ENCODE measurements at places on chromosomes 4 and X. TPM values are rescaled to one million over a fixed set of nuclear protein-coding genes. Genes with fewer than 3 reads are reported as not detected.

The RAB41 gene
- total RNA-seq, result not detected

The ANAPC4 gene
- 10.9 TPM for total RNA-seq

The GAGE13 gene
- total RNA-seq, result not detected

The ARMCX2 gene
- total RNA-seq, result 17.9 TPM

DNA sequence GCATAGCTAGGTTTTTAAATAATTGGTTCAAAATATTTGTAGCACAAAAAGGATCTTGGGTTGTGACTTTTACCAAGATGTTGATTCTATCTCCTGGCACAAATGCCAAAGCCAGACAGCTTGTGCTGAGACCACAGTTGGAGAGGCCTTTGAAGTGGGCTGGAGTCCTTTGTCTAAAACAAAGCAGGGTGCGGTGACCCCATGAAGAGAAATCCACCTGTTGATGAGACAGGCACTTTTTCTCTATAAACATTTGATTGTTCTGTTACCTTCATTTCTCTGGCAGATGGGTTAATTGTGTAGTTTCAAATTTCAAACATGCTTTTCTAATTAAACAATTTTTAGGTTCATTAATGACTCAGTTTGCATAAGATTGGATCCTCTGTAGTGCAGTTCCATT is 56.7 kb downstream of the STOX2 start:
- H3K36me3 ChIP-seq, result no peaks in the 10 kb centered on the region
- H3K27me3 ChIP-seq, result no peaks in the 10 kb centered on the region
- H3K4me1 ChIP-seq, result peaks cover 11% of the 10 kb centered on the region

GRCh38 chr4:1092983-1093361 is 20.4 kb downstream of the RNF212 start:
- no peak for DNase-seq
- no peak overlapping the region for H3K4me3 ChIP-seq

- no peaks in the 10 kb centered on the region for H3K4me1 ChIP-seq
- no peak overlapping the region for H3K4me3 ChIP-seq
- H3K27ac ChIP-seq, result no peak overlapping the region
- no peaks in the 10 kb centered on the region for H3K36me3 ChIP-seq
- no peak for DNase-seq
Measured at GRCh38 chr4:1285790-1286553, 3.7 kb upstream of the MAEA start.

- no peak overlapping the region for H3K27ac ChIP-seq
- no peaks in the 10 kb centered on the region for H3K4me1 ChIP-seq
- no peak overlapping the region for H3K4me3 ChIP-seq
Measured at GRCh38 chr4:152965611-152966010, 29.5 kb downstream of the FHDC1 start.

DNA sequence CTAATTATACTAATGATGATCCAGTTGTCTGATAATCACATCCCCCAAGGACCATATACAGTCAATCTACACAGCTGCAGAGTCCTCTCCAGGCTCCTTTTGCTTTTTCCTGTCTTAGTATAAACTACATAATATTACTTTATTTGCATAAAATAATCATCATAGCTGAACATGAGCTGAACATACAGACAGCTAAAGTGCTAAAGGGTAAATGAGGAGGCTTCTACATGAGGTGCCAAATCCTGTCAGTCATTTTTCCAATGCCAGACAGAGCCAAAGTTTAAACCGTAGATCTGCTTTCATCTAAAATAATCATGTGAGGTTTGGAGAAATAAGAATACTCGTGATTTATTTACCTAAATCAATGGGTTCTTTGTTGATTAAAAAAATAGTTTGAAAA is 1530.1 kb upstream of the PABPC4L start:
- no peak for DNase-seq
- no peaks in the 10 kb centered on the region for H3K27me3 ChIP-seq
- H3K27ac ChIP-seq, result no peak overlapping the region
- no peaks in the 10 kb centered on the region for H3K36me3 ChIP-seq
- no peak overlapping the region for H3K4me3 ChIP-seq

DNA sequence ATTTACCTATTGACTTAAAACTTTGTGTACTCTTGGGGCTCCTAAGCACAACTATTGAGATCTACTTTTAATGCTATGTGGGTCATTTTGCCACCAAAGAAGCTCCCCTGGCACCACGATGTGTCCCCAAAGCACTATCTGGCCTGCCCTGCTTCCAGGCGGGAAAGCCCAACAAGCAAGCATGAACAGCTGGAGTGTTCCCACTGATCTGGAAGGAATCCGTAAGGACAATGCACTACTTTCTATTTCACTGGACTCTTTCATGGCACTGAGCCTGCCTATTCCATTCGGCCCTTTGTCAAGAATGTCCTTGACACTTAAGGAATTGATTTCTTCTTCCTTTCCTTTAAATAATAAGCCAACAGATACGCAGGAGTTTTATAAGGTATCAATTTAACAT is 38.8 kb downstream of the GRIA3 start:
- H3K36me3 ChIP-seq, result no peaks in the 10 kb centered on the region
- H3K27ac ChIP-seq, result no peak overlapping the region
- H3K4me1 ChIP-seq, result peaks cover 9% of the 10 kb centered on the region
- no peak overlapping the region for H3K4me3 ChIP-seq
- peak; percentile 63 for DNase-seq

GRCh38 chrX:1491851-1492349 is 39.2 kb upstream of the ASMTL start:
- no peak overlapping the region for H3K27ac ChIP-seq
- H3K27me3 ChIP-seq, result no peaks in the 10 kb centered on the region
- no peak overlapping the region for H3K4me3 ChIP-seq
- no peak for DNase-seq
- no peaks in the 10 kb centered on the region for H3K4me1 ChIP-seq

GRCh38 chrX:2656257-2656836 is 34.7 kb upstream of the CD99 start:
- no peak overlapping the region for H3K4me3 ChIP-seq
- no peaks in the 10 kb centered on the region for H3K27me3 ChIP-seq
- H3K36me3 ChIP-seq, result no peaks in the 10 kb centered on the region
- H3K4me1 ChIP-seq, result no peaks in the 10 kb centered on the region
- H3K27ac ChIP-seq, result no peak overlapping the region

- DNase-seq, result peak; percentile 70
- peak within 1 kb of the TSS; percentile 42 for H3K4me3 ChIP-seq
- H3K4me1 ChIP-seq, result no peaks in the 10 kb centered on the region
- H3K36me3 ChIP-seq, result no peaks in the 10 kb centered on the region
- H3K27ac ChIP-seq, result no peak within 1 kb of the TSS
- H3K27me3 ChIP-seq, result peaks cover 3% of the 10 kb centered on the region
Measured at GRCh38 chrX:137565921-137566745, at the start of gene ZIC3. TSS of gene ZIC3 (plus strand) at chrX:137566127. CDS start at chrX:137566692, 565 bp downstream.

- no peak overlapping the region for H3K27ac ChIP-seq
- H3K4me3 ChIP-seq, result no peak overlapping the region
- H3K27me3 ChIP-seq, result no peaks in the 10 kb centered on the region
- peaks cover 3% of the 10 kb centered on the region for H3K4me1 ChIP-seq
- no peak for DNase-seq
- H3K36me3 ChIP-seq, result no peaks in the 10 kb centered on the region
Measured at GRCh38 chr4:77349796-77350195, 192.8 kb downstream of the CCNG2 start.
